ENCODE measurements at places on chromosomes 12 and 14. TPM values are rescaled to one million over a fixed set of nuclear protein-coding genes. Genes with fewer than 3 reads are reported as not detected.

DNA sequence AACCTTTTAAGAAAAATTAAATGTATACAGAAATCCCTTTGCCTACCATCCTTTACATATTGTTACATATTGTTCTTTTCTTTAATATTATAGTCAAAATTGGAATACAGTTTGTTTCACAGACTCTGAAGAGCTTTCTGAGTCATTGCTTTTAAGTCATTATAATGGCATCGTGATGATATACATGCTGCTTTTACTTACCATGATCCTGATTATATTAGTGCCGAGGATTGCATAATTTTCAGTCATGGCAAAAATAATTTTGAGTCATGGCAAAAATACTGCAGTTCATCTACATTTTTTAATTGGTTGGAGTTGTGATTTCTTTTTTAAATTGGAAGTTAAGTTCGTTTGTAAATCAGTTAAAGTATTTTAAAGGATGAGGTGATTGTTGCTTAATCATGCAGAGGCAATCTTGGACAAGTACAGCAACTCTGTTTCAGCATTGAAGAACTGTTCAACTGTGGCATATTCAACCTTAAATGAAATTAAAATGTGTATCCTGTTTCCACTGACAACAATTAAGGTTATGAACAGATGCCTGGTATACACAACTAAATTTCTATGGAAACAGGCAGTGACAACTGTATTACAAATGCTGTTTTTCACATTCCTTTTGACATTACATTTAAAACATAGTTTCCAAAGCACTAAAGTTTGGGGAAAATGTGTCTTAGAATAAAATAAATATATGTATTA is 142.3 kb downstream of the PCNX1 start:
- DNase-seq, result no peak

TRPV4 gene
- 3.5 TPM for total RNA-seq

DNA sequence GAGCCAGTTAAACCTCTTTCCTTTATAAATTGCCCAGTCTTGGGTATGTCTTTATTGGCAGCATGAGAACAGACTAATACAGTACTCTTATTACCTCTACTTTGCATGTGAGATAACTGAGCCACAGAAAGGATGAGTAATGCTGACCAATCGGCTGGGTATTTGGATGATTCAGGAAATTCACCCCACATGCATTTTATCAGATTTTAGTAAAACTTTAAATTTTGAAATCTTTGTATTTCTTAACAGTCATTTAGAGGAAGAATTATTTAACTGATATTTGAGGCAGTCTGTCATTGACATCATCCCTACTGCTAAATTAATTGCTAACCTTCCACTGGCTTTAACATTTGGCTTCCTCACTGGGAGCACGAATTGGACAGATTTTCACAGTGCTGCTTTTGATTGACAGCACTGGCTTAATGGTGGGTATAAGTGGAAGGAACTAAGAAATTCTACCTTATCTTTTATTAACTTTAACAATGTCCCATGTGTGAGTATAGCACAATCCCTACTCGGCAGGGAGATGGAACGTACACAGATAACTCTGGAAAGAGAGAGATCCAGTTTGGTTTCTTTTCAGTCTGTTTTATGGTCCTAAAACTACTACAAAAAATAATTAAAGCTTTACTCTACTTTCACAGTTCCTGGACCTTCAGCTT is 261.0 kb downstream of the DACT1 start:
- DNase-seq, result no peak

DNA sequence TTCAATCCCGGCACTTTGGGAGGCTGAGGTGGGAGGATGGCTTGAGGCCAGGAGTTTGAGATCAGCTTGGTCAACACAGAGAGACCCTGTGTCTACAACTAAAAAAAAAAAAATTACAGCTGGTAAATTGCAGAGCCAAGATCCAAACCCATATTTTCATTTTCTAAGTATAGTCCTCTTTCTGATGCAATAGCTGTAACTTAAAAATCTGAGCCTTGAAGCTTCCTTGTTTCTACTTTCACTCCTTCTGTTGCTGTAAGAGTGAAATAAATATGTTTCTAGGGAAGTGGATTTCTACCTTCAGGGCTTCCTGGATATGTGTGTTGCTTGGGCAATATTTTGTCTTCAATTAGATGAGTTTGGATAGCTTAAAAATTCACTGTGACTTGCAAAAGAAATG is 42.0 kb upstream of the PRICKLE1 start:
- no peak for DNase-seq

DNA sequence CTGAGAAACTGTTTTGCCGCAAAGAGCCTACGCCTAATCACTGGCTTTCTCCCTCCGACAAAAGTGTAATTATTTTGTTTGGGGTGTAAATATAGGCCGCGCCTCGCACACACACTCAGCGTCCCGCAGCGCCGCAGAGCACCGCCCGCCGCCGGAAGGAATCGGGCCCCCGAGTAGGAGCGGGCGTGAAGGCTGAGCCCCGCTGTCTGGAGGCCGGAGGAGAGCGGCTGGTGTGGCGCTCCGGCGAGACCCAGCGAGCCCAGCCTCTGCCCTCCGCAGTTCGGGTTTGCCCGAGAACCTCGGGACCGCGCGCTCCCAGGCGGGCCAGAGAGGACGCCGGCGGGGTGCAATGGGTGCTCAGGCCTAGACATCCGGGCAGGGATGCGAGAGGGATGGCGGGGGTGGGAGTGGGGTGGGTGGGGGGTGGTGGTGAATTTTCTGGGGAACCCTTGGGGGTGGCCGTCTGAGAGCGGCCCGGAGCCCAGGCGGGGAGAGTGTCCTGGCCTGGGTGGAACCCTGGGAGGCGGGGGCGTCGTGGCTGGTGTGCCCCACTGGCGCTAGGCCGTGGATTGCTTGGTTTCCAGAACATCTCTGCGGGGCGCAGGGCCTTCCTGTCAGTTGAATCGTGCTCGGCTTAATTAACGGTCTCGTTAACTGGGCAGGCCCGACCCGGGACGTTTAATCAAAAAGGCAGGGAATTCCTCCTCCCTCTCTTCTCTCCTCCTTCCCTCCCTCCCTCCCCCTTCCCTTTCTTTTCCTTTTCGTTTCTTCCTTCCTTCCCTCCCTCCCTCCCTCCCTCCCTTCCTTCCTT is 4.7 kb upstream of the LHX5 start:
- DNase-seq, result no peak

DNA sequence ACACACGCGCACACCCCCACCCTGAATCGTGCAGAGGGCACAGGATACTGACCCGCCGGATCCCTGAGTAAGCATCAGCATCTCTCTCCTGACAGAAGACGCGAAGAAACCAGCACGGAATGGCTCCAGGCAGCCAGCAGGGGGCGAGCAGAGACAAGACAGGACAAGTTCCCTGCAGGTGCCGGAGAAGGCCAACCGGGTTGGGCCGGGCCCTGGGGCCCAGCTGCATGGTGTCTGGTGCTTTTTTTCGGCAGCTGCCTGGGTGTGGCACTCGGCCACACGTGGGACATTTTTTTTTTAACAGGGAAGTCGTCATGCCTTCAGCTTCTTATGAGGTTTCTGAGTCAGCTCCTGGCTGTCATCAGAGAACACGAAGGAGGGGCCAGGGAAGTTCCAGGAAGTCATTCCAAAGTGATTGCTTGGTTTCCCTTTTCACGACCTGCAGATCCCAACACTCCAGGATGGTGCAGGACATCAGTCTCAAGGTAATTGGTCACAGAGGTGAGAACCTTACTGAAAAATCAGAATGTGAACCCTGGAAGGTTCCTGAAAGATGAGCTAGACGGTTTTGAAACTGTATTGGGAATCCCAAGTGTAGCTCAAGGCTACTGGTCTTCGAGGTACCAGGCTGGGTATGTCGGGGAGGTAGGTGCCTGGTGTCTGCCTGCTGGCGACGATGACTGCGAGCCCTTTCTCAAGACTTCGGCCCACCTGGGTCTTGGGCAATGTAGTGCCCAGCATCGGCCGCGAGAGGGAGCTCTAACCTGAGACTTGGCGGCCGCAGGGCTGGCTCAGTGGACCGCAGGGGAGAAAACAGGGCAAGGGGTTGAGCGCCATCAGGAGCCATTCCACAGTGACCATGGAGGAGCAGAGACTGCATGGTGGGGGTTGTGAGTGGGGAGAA is 190.8 kb upstream of the PRMT8 start:
- DNase-seq, result peak; percentile 94

DNA sequence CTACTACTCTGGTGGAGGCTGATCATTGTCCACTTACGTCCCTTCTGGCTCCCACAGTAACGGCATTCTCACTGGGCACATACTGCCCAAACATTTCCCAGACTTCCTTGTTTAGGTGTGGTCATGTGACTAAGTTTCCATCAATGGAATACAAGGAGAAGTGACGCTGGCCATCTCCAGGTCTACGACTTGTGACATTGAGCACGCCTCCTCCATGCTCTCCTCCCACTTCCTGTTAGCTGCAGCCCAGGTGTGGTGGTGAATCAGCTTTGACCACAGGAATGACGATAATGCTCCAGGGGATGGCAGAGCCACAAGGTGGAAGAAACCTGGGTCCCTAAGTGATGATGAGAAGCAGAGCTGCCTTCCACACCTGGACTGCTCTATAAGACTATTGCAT is 6.0 kb upstream of the SLC24A4 start:
- DNase-seq, result peak; percentile 41

DNA sequence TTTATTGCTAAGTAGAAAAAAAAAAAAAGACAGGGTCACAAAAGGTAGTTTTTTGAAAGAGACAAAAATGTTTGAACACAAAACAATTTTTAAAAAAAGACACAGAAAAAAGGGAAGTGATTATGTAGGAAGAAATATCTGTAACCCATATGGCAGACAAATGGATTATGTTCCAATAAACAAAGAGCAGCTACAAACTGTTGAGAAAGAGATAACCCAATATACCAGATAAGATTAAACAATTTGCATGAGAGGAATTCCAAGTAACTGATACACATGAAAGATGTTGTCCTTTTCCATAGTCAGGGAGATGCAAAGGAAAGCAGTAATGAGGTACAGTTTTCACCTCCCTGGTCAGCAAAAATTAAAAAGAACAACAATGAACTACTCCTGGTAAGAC is 44.9 kb downstream of the PTPRR start:
- DNase-seq, result no peak

MUCL1 gene
- total RNA-seq, result not detected

GRCh38 chr12:130126023-130126432 is 36.2 kb upstream of the FZD10 start:
- no peak for DNase-seq

KCNJ8 gene
- total RNA-seq, result 16.5 TPM

KRT74 gene
- total RNA-seq, result not detected

GRIN2B gene
- 0.64 TPM for total RNA-seq

DNA sequence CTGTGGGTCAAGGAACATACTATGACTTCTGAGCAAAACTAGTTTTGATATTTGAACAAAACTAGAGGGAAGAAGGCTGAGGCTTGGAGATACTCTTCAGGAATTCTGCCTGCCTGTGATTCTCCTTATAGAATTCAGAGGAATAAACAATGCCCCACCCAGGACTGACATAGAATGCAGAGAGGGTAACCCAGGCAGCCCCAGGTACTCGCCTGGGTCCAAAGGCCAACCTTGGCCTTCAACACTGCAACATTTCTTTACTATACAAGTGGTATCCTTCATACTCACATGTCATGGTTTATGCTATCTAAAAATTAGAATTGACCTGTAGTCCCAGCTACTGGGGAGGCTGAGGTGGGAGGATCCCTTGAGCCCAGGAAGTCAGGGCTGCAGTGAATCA is 217.0 kb upstream of the FOXN3 start:
- no peak for DNase-seq

GRCh38 chr14:61346221-61346620 is 24.8 kb downstream of the PRKCH start:
- DNase-seq, result no peak

DNA sequence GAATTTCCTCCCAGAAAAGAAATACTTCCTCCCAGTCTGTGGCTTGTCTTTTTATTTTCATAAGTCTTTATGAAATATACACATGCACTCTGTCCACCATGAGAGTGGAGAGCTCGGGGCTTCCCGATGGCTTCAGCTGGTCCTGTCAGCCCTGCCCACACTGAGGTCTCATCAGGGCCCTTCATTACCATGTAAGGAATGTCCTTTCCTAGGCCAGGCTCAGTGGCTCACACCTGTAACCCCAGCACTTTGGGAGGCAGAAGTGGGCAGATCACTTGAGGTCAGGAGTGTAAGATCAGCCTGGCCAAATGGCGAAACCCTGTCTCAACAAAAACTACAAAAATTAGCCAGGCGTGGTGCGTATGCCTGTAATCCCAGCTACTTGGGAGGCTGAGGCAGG is 77.0 kb downstream of the CPSF2 start:
- no peak for DNase-seq

DNA sequence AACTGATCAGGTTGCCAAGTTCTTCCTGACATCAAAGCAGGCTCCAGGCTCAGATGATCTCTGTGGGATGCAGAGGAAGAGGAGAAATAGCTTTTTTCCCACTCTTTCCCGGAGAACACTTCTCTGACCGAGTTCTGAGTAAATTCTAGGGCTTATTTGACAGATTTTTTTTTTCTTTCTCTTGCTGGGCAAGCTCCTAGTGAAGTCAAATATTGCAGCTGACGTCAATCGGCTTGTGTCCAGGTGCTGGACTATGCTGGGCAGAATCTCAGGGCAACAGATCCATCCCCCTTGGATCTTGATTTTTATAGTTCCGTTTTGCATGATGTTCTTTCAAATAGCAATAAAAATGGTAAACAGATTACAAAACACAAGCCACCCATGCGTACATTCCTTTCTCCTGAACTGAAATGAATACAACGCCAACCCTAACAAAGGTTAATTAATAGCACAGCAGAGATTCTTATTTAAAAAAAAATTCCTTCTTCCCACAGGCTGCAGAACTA is 182.2 kb downstream of the NOVA1 start:
- no peak for DNase-seq

CCDC184 gene
- 0.35 TPM for total RNA-seq

FBXO33 gene
- 12.7 TPM for total RNA-seq

DNA sequence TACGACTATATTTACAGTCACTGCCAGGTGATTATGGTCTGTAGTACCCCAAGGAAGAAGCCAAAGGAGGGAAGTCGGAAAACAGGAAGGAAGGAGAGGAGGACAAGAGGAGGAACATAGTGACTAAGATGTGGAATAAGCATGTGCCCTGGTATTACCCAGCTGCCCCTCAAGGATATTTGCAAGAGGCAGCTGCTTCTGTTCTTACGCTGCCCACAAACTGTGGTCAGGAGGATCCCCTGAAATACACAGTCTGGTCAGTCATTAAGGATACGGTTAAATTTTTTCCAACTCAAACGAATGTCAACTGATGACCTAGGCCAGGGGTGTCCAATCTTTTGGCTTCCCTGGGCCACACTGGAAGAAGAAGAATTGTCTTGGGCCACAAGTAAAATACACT is 126.5 kb downstream of the CMAS start:
- no peak for DNase-seq

TAS2R20 gene
- total RNA-seq, result 1.5 TPM

GRCh38 chr14:51917193-51917592 is 56.8 kb downstream of the GNG2 start:
- DNase-seq, result no peak

GRCh38 chr12:126676434-126676833 is 1590.5 kb upstream of the TMEM132C start:
- no peak for DNase-seq

GRCh38 chr12:100733817-100734593 is 60.6 kb upstream of the ANO4 start:
- DNase-seq, result no peak

IFT81 gene
- total RNA-seq, result 5.4 TPM

All from mesenteric fat pad (tissue), 1 donor.